ENCODE measurements at places on chromosomes 2 and 18.

- DNase-seq, result no peak
These were observed 41.6 kb downstream of the SEMA4F start for GRCh38 chr2:74695663-74696062.

DNA sequence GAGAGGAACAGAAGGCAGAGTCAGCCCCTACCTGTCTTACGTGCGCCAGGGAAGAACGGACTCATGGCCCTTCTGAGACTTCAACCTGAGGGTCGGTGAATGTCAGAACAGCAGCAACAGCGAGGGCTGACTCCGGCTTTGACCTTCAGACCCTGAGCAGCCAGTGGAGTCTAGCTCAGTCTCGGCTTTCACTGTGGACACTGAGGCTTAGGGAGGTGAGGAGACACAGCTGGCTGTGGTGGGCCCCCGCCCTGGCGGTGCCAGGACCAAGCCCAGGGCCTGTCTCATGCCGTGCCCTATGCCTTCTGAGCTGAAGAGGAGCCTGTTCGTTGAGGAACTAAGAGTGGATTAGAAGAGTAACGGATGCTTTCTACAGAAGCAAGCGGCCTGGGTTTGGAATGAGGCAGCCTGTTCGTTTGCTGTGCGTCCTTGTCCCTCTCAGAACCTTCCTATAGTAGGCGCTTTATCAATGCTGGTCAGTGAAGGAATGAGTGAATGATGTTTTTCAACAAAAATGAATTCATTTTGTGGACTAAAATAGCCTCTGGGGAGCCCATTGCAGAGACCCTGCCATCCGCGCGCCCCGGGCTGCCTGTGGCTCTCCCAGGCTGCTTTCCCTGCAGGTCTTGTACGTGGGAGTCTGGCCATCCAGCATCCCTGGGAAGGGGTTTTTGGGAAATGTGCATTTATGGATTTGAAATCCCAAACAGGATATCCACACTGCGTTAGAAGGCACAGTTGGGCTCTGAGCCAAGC is 38.9 kb downstream of the ASB1 start:
- peak; percentile 33 for DNase-seq

- no peak for DNase-seq
These were observed 259.6 kb downstream of the NUP35 start for GRCh38 chr2:183383854-183384253.

GRCh38 chr18:80148326-80149199 is 39.5 kb downstream of the ADNP2 start:
- no peak for DNase-seq

GRCh38 chr18:59892123-59892522 is 7.7 kb upstream of the PMAIP1 start:
- DNase-seq, result no peak

- DNase-seq, result no peak
These were observed 28.3 kb downstream of the DRC1 start for GRCh38 chr2:26429779-26430578.

DNA sequence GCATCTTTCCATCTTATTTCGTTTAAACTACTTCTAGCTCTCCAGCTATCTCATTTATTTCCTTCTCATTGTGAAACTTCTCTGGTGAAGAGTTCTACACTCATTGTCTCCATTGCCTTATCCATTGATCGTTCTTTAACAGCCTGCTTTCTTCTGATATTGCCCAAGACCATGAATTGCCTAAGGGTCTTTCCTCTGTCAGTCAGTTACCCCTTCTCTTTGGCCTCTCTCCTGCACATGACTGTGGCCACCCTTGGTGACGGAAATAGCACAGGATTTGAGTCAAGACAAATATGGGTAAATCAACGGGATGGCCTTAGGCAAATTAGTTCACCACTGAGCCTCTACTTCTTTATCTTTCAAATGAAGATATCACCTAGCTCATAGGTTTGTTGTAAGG is 26.6 kb downstream of the NHEJ1 start:
- no peak for DNase-seq

DNA sequence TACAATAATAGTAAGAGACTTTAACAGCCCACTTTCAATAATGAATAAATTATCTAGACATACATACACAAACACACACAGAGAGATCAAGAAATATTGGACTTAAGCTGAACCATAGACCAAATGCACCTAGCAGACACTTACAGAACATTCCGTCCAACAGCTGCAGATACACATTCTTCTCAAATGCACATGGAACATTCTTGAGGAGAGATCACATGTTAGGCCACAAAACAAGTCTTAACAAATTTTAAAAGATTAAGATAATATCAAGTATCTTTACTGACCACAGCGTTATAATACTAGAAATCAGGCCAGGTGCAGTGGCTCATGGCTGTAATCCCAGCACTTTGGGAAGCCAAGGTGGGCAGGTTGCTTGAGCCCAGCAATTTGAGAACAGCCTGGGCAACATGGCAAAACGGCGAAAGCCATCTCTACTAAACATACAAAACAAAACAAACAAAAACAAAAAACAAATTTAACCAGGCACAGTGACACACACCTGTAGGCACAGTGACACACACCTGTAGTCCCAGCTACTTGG is 7.4 kb downstream of the CERKL start:
- no peak for DNase-seq

DNA sequence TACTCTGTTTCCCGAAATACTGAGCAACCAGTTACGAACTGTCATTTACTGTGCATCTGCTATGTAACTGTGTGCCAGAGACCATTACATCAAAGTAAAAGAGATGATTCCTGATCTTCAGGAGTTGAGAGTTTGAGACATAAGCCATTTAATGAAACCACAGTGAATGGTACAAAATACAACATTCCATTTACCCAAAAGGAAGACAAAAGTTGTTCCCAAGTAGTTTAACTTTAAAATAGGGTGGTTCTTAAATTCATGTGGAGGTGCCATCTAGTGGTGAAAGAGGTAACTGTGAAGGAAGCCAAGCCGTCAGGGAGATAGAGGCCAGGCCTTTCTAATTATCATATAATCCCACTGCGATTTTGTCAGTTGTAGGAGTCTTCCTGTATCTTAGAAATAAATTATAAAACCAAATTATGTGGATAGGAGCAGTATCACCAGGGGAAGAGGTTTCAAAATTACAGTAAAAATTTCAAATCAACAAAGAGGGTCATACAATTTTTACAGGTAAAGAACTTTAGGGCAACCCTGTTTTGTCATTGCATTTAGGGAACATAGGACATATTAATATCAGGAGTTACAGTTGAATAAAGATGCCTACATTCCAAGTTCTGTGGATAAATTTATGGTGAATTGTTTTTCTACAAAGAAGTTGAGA is 67.7 kb downstream of the EPAS1 start:
- DNase-seq, result no peak

DNA sequence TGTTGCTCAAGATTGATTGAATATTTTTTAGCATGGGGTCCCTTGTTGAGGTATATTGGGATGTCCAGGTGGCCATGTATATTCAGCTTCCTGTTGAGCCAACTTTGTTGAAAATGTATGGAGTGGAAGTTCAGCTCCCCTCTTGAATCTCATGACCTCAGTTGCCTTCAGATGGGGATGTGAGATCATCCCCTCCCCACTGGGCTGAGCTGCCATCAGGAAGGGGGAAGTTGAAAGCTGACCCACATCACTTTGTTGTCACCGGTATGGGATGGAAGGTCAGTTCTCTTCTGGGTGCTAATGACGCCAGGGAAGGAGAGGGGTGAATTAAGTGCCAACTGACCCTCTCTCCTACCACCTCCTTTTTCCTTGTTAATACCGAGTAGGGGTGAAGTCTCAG is 33.9 kb downstream of the ACOXL start:
- DNase-seq, result no peak

DNA sequence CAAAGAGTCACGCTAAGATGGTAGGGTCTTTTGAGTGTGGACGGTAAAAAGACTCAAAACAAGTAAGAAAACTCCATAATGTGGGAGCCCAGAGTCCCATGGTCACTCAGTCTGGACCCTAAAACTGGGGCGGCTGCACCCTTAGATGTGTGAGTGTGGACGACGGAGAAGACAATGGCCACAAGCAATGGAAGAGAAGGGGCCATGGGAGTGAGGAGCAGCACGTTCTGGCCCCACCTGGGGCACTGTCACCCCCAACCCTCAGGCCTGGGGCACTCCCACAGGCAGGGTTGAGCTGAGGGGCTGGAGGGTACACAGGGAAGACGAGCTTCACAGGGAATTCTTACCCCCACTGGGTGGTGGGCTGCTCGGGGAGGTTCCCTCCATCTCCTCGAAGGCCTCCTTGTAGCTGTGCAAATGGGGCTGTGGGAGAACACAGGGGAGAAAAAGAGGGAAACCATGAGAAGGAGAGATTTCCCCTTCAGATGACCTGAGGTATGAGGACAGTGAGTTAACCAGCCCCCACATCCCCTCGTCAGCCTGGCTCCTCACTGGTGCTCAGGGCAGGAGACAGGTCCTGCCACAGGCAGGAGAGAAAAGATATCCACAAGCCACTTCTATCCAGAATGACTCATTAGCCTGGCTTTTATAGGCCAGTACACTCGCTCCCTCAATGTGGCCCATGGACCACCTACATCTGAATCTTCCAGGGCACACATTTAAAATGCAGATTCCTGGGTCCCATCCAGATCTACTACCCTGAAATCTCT is 167.9 kb downstream of the TNS1 start:
- no peak for DNase-seq

DNA sequence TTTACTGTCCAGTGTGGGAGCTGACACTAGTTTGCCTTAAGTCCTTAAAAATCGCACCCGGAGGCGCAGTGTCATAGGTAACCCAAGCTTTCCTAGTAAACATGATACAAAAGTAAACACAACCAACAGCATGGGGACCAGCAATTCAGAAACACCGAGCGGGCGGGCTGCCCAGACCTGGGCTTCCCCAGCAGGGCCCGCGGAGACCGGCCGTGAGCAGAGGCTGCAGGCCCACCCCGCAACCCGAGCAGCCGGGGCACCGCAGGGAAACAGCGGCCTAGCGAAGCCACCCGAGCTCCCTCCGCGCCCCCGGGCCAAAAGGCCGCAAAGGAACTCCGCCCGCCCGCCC is 296 bp downstream of the TTC21B start:
- no peak for DNase-seq

DNA sequence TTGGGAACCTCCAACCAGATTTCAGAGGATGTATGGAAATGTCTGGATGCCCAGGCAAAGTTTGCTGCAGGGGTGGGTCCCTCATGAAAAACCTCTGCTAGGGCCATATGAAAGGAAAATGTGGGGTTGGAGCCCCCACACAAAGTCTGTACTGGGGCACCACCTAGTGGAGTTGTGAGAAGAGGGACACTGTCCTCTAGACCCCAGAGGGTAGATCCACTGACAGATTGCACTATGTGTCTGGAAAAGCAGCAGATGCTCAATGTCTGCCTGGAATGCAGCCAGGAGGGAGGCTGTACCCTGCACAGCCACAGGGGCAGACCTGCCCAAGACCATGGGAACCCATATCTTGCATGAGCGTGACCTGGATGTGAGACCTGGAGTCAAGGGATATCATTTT is 573.7 kb upstream of the NXPH2 start:
- DNase-seq, result no peak

DNA sequence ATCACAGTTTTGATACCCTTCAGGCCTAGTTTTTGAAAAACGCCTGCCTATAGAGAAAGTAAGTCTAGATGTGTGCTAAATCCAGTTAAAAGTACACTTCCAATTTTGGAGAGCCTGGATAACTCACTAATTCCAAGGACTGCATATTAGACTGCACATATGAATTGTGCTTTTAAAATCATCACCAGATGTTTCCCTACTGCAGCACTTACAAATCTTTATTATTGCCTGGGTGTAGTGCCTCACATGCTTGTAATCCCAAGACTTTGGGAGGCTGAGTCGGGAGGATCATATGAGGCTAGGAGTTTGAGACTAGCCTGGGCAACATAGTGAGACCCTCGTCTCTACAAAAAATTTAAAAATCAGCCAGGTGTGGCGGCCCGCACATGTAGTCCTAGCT is 35.9 kb upstream of the HTR2B start:
- DNase-seq, result no peak

DNA sequence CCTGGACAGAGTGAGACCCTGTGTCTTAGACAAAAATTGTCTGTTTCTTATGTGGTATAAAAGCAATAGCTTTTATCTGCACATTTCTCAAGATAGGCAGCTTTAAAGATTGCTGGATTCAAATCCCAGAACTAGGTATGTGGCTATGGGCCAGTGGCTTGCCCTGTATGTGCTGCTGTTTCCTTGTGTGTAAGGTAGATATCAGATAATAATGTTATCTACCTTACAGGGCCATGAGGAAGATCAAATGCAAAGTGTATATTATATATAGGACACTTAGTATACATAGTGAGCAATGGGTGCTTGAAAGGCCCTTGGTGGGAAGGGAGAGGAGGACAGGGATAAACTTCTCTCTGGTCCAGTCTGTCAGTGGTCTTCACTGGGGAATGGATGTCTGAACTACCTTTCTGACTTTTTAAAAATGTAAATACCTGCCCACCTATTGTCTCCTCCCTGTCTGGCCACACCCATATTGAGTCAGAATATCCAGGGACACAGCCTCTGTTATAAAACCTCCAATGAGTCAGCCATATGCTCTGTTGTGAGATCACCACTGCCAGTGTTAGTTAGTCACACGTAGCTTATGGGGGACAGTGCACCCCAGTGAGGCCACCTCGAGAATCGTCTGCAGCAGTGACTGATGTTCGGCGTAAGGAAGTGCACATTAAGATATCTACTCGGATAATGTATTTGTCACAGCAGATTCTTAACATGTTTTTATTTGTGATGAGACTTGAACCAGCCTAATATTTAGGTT is 383.4 kb downstream of the PTPRM start:
- DNase-seq, result no peak

- no peak for DNase-seq
These were observed 540.5 kb downstream of the SLC4A3 start for GRCh38 chr2:220167956-220168355.

DNA sequence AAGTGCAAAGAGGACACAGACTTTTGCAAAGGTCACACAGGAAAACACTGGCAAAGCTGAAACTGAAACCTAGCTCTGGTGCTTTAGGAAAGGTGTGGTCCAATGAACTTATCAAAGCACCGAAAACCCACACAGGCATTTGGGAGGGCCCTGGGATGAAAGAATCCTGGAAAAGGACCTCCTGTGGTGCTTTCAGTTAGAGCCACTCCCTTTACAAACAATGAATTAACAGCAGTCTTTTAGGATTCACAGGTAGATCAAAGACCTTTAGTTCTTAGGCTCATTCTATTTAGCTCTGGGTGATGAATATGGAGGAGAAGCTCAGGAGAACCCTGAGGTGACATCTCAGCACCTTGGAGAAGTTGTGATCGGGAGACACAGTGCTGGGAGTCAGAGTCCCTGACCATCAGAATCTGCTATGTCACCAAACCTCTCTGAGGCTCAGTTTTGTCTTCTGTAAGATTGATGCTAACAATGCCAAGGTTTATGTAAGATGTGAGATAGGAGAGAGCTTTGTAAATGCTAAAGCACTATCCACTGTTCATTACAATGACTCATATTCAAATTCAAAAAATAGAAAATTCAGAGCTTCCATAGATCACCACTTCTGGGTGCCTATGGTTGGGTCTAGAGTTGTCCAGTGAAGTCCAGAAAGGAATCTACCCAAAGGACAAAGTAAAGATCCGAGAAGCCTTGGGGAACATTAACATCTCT is 39.3 kb downstream of the VSNL1 start:
- no peak for DNase-seq

Measured in mesothelial cell of epicardium (in vitro differentiated cells).